ENCODE measurements at places on chromosomes 16 and 17.

DNA sequence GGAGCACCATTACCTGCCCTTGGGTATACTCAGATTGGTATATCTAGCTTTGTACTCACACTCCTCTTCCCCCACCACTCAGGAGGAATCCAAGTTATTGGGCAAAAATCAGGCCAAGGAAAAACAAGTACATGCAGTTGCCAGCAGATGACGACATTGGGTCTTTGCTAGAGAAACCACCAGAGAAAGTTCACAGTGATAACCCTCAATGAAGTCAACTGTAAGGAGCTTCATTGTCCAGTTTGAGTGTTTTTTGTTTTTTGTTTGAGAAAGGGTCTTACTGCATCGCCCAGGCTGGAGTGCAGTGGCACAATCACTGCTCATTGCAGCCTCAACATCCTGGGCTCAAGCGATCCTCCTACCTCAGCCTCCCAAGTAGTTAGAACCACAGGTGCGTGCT is 34.6 kb upstream of the TOX3 start:
- H3K4me1 ChIP-seq: no peaks in the 10 kb centered on the region
- H3K27ac ChIP-seq: no peak overlapping the region

DNA sequence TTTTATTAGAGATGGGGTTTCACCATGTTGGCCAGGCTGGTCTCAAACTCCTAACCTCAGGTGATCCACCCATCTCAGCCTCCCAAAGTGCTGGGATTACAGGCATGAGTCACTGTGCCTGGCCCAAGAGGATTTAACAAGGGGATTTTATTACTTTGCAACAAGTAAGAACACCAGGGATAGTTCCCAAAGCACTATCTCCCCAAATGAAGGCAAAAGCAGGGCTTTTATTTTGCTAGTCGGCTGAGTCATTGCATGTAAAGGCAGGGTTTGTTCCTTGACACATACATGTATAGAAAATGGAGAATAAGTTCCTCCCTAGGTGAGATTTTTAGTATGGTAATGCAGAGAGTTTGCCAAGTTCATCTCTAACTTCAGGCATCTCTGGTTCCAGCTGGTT is 24.0 kb downstream of the REXO5 start:
- no peaks in the 10 kb centered on the region for H3K4me1 ChIP-seq
- peaks cover 27% of the 10 kb centered on the region for H3K36me3 ChIP-seq
- no peak overlapping the region for H3K4me3 ChIP-seq
- no peak for DNase-seq
- no peak overlapping the region for H3K27ac ChIP-seq
- no peaks in the 10 kb centered on the region for H3K27me3 ChIP-seq

DNA sequence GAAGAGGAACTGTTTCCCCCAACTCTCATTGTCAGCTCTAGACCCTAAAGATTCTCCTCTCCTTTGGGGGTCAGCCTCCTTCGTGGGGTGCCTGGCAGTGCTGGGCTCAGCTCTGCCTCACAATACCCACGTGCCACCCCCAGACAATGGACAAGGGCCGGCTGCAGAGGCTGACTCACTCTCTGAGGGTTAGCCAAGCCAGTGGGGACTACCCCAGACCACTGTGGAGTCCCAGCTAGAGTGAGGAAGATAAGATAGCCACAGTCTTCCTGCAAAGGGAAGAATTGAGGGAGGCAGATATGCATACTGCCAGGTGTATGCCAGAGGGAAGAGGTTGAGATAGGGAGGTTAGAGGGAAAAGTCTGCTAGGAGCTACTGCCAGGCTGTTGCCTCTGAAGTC is 13.5 kb upstream of the MTMR4 start:
- H3K27me3 ChIP-seq: peaks cover 2% of the 10 kb centered on the region
- H3K36me3 ChIP-seq: no peaks in the 10 kb centered on the region
- no peaks in the 10 kb centered on the region for H3K4me1 ChIP-seq
- H3K4me3 ChIP-seq: no peak overlapping the region

DNA sequence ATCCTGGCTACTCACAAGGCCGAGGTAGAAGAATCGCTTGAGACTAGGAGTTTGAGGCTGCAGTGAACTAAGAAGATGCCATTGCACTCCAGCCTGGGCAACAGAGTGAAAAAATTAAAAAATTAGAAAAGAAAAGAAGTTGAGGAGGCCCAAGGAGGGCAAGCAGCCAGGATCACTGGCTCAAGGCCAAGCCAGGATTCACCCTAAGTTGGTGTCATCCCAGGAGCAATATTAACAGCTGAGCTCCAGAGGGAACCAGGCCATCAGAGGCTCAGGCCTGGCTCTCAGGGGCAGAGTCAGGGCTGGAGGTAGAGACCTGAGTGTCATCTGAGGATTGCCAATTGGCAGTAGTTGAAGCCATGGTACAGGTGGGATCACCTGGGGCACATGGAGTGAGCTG is 20.7 kb downstream of the DRC3 start:
- H3K27ac ChIP-seq: no peak overlapping the region
- H3K4me1 ChIP-seq: no peaks in the 10 kb centered on the region
- no peaks in the 10 kb centered on the region for H3K27me3 ChIP-seq
- no peaks in the 10 kb centered on the region for H3K36me3 ChIP-seq
- DNase-seq: no peak
- no peak overlapping the region for H3K4me3 ChIP-seq

DNA sequence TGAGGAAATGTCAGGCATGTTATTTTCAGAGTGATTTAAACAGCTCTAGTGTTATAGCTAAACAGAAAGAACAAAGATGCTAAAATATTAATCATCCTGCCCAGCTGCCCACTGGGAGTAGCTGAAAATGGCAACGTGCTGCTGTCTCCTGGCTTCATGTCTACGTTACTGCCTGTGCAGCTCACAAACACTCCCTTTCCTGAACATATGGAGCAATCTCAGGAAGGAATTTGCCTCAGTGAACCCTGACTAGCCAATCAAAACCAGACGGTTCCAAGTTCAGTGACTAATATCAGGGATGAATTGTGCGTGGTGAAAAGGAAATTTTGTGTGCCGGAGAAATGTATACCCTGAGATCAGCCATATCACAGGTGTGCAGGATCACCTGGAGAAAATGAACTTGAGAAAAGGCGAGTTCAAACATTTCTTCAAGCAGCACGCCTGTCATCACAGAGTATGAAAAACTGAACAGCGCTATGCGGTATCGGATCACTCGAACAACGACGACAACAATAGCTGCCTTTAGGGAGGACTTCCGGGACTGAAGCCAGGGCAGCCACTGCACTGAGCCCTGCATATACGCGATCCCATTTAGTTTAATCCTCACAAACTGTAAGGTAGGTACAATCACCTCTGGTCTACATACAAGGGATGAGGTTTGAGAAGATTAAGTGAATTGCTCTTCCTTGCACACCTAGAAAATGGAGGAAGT is 110.3 kb downstream of the STX8 start:
- H3K4me3 ChIP-seq: no peak overlapping the region
- no peak overlapping the region for H3K27ac ChIP-seq
- no peak for DNase-seq
- H3K36me3 ChIP-seq: no peaks in the 10 kb centered on the region

DNA sequence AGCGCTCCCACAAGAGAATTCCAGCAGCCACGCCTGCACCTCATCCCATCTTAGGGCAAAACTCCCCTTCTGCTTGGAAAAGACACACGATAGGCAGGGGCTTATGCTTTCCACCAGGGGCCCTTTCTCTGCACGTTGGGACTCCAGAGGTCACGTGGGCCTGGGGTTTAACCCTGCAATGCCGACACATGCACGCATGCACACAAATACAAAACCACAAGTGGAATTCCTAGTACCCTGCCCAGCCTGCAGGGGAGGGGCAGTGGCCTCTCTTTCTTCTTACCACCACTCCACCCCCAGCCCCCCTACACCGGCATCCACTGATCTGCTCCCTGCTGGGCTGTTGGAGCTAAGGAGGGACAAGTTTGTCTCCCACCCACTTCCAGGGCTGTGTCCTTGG is 16.8 kb upstream of the CCDC182 start:
- H3K27ac ChIP-seq: no peak overlapping the region
- H3K4me1 ChIP-seq: no peaks in the 10 kb centered on the region
- no peaks in the 10 kb centered on the region for H3K36me3 ChIP-seq

Data from activated CD4-positive, alpha-beta T cell treated with anti-CD3 and anti-CD28 coated beads for 36 hours (primary cell).